ENCODE measurements at places on chromosomes 2 and 18.

GRCh38 chr2:212177724-212178123 is 360.9 kb downstream of the ERBB4 start:
- no peak for DNase-seq

DNA sequence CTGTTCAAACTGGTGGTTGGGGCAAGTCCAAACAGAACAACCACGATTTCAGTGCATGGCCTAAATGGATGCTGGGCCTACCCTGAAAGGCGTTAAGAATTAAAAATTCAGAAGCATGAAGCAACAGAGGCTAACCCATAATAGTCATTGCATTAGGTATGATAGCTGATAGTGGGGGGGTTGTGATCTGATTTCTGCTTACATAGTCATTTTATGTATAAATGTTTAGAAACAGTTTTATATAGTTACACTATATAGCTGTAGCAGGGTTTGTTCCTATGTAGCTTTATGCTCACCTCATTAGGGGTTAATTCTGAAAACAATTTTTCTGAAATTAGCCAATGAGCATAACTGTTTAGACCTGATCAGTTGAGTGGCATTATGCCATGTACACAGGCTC is 9.6 kb downstream of the TAF1B start:
- no peak for DNase-seq

- DNase-seq: no peak
These were observed 4.1 kb downstream of the ZEB2 start for GRCh38 chr2:144515696-144516410.

DNA sequence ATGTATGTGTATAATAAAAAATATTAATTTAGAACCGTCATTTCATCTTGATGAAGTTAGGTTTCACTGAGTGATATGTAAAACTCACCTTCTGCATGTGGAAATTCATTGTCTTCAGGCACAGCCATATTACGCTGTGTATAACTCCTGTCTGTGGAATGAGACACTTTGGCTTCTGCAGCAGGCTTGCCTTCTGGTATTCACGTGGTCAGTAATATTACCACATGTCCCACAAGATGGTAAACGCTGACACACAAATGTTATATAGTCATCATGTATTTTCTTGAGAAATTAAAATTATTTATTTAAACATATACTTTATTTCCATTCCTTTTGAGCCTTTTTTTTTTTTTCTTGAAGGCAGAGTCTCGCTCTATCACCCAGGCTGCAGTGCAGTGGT is 25.1 kb upstream of the AAK1 start:
- no peak for DNase-seq

GRCh38 chr2:47719099-47719498 is 63.8 kb upstream of the MSH6 start:
- DNase-seq: no peak

DNA sequence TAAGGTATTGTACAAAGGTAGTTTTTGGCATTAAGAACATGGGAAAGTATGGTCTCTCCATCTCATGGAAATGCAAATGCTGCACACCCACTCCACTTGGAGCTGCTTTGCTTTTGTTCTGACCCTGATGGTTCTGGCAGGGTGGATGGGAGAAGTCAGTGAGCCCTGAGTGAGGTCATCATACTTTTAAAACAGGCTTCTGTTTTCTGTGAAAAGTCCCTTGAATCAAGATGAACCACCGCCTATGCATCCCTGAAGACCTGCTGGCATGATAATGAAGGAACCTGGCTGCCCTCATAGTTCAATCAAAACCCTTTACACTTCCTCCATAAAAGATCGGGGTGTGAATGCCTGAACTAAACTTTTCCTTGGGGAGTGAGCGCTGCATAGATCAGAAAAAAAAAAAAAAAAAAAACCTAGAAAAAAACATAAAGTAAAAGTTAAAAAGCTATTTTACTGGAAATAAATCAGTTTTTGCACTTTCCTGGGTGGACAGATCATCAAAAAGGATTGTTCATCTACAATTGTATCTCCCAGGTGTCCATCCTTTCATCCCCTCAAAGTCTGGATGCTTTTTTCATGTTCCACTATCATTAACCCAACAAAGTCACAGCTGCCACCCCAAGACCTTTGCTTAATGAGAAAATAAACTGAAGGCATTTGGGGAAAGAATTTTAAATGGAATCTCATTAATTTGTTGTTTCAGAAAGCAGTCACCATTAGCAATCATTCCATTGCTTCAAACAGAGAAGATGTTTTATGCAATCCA is 728.1 kb upstream of the DDX18 start:
- DNase-seq: no peak

GRCh38 chr2:241239552-241240202 is 51.2 kb downstream of the ANO7 start:
- no peak for DNase-seq

- no peak for DNase-seq
These were observed 483.3 kb downstream of the PLCL1 start for GRCh38 chr2:198287706-198288105.

GRCh38 chr2:208294482-208295024 is 28.5 kb downstream of the PIKFYVE start:
- DNase-seq: no peak

DNA sequence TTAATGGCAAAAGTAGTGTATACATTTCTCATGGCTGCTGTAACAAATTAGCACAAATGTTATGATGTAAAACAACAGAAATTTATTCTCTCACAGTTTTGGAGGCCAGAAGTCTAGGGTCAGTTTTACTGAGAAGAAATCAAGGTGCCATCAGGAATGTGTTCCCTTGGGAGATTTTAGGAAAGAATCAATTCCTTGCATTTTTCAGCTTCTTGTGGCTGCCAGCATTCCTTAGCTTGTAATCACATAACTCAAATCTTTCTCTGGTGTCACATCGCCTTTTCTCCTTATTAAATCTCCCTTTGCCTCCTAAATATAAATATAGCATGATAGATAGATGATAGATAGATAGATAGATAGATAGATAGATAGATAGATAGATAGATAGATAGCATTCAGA is 307.0 kb upstream of the REG3G start:
- DNase-seq: no peak

GRCh38 chr2:11257964-11258363 is 86.5 kb downstream of the ROCK2 start:
- no peak for DNase-seq

GRCh38 chr18:62396967-62397366 is 71.9 kb downstream of the TNFRSF11A start:
- no peak for DNase-seq

DNA sequence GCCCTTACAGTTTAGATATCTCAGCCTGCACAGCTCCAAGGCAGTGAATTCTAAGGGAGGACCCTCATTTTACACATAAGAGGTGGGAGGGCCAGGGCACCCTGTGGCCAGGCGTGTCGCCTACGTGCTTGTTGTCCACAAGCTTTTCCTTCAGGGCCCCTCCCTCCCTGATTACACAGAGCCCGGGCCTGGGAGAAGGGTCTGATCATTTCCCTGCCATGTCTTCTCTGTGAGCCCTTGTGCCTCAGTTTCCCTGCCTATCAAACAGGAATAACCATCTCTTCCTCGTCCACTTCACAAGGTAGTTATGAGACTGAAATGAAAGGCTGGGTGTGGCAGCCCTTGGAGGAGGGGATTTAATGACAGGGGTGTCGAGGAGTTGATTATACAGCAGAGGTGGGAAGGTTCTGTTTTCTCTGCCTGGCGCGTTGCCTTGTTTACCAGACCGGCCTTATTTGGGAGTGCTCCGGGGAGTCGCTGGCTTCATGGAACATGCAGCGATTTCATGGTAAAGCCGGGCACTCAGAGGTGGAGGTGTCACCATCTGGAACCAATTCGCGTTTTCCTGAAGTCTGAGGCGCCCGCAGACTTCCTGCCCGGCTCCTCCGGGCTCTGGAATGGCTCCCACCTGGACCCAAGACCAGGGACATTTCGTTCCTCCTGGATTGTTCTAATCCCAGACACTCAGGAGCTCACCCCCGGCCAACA is 208.9 kb downstream of the KLHL29 start:
- no peak for DNase-seq

DNA sequence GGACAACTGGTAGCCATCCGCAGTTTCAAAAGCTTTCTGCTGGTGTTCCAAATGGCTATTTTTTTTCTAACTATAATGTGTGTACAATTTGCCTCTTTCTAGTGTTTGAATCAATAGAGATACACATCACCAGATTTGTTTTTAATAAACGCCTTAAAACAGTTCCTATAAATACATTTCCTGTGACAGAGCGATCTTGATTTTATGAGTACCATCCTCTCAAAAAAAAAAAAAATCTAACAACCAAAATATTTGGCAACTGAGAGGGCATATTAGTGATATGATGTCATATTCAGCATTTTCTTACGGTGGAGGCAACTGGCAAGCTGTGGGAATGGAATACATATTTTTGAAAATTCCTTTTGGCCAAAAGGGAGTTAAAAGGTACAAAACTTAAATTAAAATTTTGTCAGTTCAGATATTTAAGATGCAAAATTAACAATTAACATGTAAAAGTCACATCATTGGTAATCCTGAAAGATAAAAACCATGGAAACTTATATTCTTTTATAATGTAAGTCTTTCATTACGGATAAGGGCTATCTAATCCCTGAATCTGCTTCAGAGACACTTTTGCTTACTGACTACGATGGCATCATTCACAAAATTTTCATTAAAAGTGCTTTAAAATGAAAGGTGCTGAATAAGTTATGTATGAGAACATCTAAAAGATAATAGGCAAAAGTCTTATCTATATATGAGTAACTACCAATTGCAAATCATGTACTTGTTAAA is 268.4 kb downstream of the TCF4 start:
- DNase-seq: no peak

DNA sequence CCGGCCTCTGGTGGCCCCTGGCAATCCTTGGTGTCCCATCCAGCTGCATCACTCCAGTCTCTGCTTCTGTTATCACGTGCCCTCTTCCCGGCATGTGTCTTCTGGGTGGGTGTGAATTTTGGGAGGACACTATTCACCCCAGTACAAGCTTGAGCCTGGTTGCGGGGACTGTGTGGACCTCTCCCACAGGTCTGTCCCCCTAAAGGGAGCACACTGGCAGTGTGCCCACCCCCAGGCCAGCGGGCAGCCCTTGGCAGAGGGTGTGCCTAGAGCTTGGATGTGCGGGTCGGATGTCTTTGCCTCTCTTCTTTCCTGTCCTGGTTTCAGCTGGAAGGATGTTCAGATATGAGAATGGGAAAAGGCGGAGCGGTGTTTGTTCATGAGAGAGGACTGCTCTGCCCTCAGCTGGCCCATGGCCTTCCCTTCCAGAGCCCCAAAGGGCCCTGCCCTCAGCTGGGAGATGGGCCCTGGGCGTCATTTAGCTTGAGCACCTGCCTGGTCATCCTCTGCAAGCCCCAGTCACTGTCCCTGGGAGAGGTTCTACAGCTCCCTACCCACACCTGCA is 73.2 kb downstream of the AGAP1 start:
- DNase-seq: no peak

DNA sequence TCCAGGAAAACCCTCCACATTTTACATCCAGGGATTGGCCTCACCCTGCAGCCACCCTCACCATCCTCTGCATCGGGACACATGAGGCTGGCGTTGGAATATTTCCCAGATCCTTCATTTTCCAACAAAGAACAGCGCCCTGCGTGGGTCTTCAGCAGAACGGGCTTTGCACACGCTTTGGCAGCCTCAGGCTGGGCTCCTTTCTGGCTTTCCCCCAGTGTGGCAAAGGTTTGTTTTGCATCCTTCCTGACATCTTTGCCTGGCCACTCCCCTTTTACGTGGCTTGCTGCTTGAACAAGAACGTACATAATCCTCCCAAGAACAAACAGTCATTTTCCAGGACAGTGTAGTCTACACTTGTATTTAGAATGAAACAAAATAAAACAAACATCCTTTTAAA is 25.6 kb upstream of the GREB1 start:
- no peak for DNase-seq

- no peak for DNase-seq
These were observed 238.7 kb downstream of the TGIF1 start for GRCh38 chr18:3688690-3689089.

GRCh38 chr2:237471438-237472186 is 15.4 kb upstream of the MLPH start:
- no peak for DNase-seq

GRCh38 chr2:239498981-239499634 is 98.3 kb upstream of the HDAC4 start:
- DNase-seq: no peak

DNA sequence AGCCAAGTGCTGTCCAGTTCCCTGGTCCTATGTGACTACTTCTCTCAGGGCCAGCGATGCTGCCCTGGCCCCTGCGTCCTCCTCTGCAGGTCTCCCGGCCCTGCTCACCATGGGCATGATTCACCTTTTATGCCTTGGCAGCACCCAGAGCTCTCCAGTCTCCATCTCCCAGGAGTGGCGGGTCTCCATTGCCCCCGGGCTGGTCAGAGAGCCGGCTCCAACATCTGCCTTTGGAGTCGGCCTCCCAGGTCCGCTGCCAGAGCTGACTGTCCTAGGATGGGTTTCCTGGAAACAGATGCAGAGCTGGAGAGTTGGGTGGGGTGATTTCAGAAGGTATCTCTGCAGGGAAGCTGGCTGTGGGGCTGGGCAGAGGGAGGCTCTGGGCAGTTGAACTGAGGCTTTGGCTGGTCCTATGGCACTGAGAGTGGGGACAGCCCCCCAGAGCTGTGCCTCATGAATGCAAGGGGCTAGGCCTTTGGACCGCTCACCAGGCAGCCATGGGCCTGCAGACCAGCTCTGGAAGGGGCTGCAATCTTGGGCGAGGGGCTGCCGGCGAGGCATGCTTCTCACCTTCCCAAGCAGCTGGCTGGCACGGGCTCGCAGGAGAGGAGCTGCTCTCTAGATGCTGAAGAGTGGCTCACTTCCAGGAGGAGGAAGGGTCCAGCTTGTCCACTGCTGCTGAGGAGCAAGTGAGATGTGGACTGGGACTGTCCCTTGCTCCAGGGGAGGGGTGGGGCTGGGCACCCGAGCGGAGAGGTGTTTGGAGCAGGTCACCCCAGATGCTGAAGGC is 59.8 kb upstream of the HS6ST1 start:
- DNase-seq: no peak

GRCh38 chr18:3679241-3679640 is 229.3 kb downstream of the TGIF1 start:
- no peak for DNase-seq

- no peak for DNase-seq
These were observed 71.0 kb downstream of the COX7A2L start for GRCh38 chr2:42290005-42290404.

- no peak for DNase-seq
These were observed 10.0 kb upstream of the ADAM17 start for GRCh38 chr2:9565436-9566153.

DNA sequence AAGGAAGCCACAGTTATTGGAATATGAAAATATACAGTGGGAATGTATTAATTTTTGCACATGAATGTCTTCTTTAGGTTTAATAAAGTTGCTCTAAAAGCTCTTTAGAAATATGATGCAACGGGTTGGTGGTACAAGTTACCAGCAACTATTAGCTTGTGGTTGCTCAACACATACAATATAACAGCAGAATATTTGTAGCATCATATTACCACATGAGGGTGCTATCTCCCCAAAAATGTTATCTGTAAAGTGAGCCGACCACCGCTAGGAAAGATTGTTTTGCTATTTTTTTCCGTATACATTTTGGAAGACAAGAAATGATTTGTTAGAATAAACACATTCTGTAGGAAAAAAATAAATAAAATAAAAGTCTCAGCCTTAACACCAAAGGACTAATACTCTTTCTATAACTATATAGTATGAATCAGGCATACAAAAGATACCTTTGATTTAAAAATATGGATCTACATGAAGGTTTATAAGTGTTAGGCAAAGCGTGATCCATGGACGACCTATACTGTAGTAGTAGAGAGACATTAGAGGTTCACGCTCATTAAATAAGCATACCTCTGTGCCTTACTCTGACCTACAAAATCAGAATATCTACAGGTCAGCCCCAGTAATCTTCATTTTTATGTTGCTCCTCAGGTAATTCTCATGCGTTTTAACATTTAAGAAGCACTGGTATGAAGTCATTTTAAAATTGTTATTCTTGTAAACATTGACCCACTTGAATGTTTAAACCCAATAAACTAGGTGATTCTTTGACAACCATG is 1110.6 kb upstream of the ACVR2A start:
- DNase-seq: no peak
